ENCODE measurements at places on chromosomes 4 and X.

DNA sequence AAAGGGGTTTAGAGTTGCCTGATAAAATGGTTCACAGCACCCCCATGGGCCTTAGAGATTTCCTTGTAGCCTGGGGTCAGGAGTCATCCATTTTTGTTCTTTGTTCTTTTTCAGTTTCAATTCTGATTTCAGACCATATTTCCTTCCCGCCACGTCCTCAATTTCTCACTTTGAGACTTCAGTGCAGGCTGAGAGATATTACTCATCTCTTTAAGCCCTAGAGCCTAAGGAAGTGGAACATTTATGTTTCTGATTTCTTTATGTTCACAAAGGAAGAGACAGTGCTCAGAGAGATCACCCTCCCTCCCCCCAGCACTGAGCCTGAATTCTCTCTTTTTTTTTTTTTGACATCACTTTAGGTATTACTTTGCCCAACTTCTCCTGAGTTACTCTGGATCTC lies 56.3 kb downstream of the MSN start:
- no peak overlapping the region for H3K4me3 ChIP-seq
- H3K4me1 ChIP-seq = peaks cover 6% of the 10 kb centered on the region
- no peaks in the 10 kb centered on the region for H3K27me3 ChIP-seq
- DNase-seq = no peak

- no peaks in the 10 kb centered on the region for H3K4me1 ChIP-seq
- no peaks in the 10 kb centered on the region for H3K36me3 ChIP-seq
- no peak overlapping the region for H3K27ac ChIP-seq
- peaks cover 2% of the 10 kb centered on the region for H3K27me3 ChIP-seq
- DNase-seq = no peak
- no peak overlapping the region for H3K4me3 ChIP-seq
Measured at GRCh38 chr4:185479507-185479971, 8.0 kb upstream of the CCDC110 start.

GRCh38 chr4:57124145-57124544 lies 14.0 kb upstream of the IGFBP7 start:
- no peak for DNase-seq
- no peak overlapping the region for H3K4me3 ChIP-seq
- H3K27me3 ChIP-seq = no peaks in the 10 kb centered on the region
- H3K4me1 ChIP-seq = no peaks in the 10 kb centered on the region

- no peak for DNase-seq
- H3K4me3 ChIP-seq = no peak overlapping the region
- H3K27ac ChIP-seq = no peak overlapping the region
- no peaks in the 10 kb centered on the region for H3K36me3 ChIP-seq
Measured at GRCh38 chrX:66876776-66877175, 237.9 kb upstream of the EDA2R start.

DNA sequence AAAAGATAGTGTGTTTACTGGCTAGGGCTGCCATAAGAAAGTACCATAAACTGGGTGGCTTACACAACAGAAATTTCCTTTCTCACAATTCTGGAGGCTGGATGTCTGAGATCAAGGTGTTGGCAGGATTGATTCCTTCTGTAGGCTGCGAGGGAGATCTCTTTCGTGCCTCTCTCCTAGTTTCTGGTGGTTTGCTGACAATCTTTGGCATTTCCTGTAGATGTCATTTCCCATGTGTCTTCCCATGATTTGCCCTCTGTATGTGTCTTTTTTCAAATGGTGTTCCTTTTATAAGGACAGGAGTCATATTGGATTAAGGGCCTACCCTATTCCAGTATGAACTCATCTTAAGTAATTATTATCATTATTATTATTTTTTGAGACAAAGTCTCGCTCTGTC lies 27.9 kb upstream of the LCORL start:
- no peaks in the 10 kb centered on the region for H3K4me1 ChIP-seq
- H3K27me3 ChIP-seq = peaks cover 2% of the 10 kb centered on the region
- no peaks in the 10 kb centered on the region for H3K36me3 ChIP-seq
- no peak for DNase-seq
- H3K4me3 ChIP-seq = no peak overlapping the region
- H3K27ac ChIP-seq = no peak overlapping the region

DNA sequence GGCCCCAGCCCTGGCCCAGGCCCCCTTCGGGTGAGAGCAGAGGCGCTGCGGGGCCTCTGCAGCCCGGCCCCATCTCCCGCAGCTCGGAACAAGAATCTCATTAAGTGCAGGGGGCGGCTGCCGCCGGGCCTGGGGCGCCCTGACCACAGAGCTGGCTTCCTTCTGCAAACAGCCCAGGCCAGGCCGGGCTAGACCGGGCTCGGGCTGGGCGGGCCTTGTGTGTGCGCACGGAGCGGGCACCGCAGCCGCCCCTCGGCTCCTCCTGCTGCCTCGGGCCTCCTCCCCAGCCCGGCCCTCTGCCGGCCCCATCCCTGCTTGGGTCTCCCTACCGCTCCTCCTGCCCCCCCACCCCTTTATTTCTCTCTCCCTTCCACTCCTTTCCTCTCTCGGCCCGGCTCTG lies 83.3 kb downstream of the EFNB1 start:
- H3K4me3 ChIP-seq = no peak overlapping the region
- no peaks in the 10 kb centered on the region for H3K36me3 ChIP-seq
- no peak for DNase-seq
- no peak overlapping the region for H3K27ac ChIP-seq

- H3K4me3 ChIP-seq = no peak overlapping the region
- no peaks in the 10 kb centered on the region for H3K4me1 ChIP-seq
- peaks cover 4% of the 10 kb centered on the region for H3K27me3 ChIP-seq
- no peak for DNase-seq
- no peak overlapping the region for H3K27ac ChIP-seq
Measured at GRCh38 chr4:13659341-13660070, 32.0 kb upstream of the BOD1L1 start.

DNA sequence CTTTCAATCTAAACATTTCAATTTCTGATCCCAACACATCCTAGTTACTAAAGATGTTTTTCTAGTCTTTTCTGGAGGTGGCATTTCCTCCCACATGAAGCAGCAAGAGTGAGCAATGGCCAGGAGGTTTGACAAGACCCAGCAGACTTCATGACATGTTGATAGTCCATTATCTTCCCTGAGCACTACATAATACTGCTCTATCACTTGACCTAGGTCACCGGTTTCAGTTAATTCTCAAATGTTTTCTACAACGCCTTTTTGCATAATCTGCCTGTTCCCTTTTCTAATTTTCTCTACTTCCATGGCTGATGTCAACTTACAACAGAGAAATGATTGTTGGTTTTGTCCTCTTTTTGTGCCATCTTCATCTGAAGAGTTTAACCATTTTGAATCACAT lies 62.0 kb upstream of the GPRIN3 start:
- no peaks in the 10 kb centered on the region for H3K27me3 ChIP-seq
- H3K27ac ChIP-seq = no peak overlapping the region
- no peaks in the 10 kb centered on the region for H3K36me3 ChIP-seq
- no peaks in the 10 kb centered on the region for H3K4me1 ChIP-seq
- H3K4me3 ChIP-seq = no peak overlapping the region

DNA sequence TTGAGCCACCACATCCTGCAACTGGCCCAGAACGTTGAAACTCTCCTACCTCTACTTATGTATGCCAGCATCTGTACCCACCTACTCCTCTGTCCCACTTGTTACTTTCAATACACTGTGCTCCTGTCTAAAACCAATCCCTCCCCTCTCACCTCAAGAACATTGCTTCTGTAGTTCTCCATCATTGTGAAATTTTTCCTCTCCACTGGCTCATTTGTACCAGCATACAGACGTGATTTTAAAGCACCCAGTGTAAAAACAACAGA lies 25.5 kb upstream of the USO1 start:
- no peaks in the 10 kb centered on the region for H3K27me3 ChIP-seq
- DNase-seq = no peak
- peaks cover 22% of the 10 kb centered on the region for H3K4me1 ChIP-seq
- no peak overlapping the region for H3K4me3 ChIP-seq
- H3K27ac ChIP-seq = peak overlapping the region; percentile 61

GRCh38 chr4:109921384-109921808 lies 8.7 kb downstream of the EGF start:
- H3K27ac ChIP-seq = no peak overlapping the region
- H3K36me3 ChIP-seq = no peaks in the 10 kb centered on the region
- no peaks in the 10 kb centered on the region for H3K4me1 ChIP-seq
- no peak overlapping the region for H3K4me3 ChIP-seq
- DNase-seq = no peak
- H3K27me3 ChIP-seq = no peaks in the 10 kb centered on the region

GRCh38 chrX:20637351-20637750 lies 370.6 kb upstream of the RPS6KA3 start:
- H3K36me3 ChIP-seq = no peaks in the 10 kb centered on the region
- no peaks in the 10 kb centered on the region for H3K4me1 ChIP-seq
- H3K27ac ChIP-seq = no peak overlapping the region
- no peak for DNase-seq
- no peaks in the 10 kb centered on the region for H3K27me3 ChIP-seq

DNA sequence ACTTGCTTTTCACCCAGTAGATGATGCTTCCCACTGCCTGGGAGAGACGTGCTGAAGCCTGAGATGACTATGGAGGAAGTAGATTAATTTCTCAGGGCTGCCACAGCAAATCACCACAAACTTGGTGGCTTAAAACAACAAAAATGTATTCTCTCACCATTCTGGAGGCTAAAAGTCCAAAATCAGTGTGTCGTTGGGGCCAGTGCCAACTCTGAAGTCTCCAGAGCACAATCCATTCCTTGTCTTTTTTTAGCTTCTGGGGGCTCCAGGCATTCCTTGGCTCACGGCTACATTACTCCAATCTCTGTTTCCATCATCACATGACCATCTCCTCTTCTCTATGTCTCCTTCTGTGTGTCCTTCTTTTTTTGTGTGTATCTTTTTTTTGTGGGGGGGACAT lies 105.8 kb upstream of the C1QTNF7 start:
- no peaks in the 10 kb centered on the region for H3K4me1 ChIP-seq
- no peaks in the 10 kb centered on the region for H3K27me3 ChIP-seq
- no peak overlapping the region for H3K4me3 ChIP-seq
- H3K36me3 ChIP-seq = no peaks in the 10 kb centered on the region
- no peak overlapping the region for H3K27ac ChIP-seq
- DNase-seq = no peak

- no peaks in the 10 kb centered on the region for H3K4me1 ChIP-seq
- no peak overlapping the region for H3K27ac ChIP-seq
- no peaks in the 10 kb centered on the region for H3K27me3 ChIP-seq
- DNase-seq = no peak
Measured at GRCh38 chrX:57232658-57233360, 53.7 kb upstream of the FAAH2 start.

- H3K36me3 ChIP-seq = peaks cover 13% of the 10 kb centered on the region
- peaks cover 44% of the 10 kb centered on the region for H3K4me1 ChIP-seq
- H3K27me3 ChIP-seq = no peaks in the 10 kb centered on the region
- no peak for DNase-seq
Measured at GRCh38 chr4:102614801-102615200, 113.6 kb downstream of the NFKB1 start.

DNA sequence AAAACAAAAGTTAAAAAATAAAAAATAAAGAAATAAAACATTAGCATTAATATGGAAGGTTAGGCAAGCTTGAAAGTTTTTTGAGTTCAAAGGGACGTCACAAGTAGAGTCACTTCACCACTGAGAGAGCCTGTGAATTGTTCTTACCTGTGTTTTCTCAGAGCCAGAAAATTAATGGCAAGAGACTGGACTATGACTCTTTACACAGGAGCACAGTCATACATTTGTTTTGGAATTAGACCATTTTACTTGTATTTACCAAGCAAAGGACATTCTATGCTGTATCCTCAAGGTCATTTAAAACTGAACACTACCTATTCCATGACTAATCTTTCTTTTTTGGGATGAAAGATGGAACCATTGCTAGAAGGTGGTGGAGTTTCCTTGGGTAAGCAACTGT lies 346.1 kb downstream of the FAM47B start:
- no peaks in the 10 kb centered on the region for H3K27me3 ChIP-seq
- no peak for DNase-seq

- no peak overlapping the region for H3K4me3 ChIP-seq
- no peak for DNase-seq
- H3K27ac ChIP-seq = no peak overlapping the region
- H3K4me1 ChIP-seq = no peaks in the 10 kb centered on the region
Measured at GRCh38 chr4:177012918-177013545, 220.3 kb upstream of the VEGFC start.

GRCh38 chr4:108811486-108811885 lies 48.6 kb upstream of the ETNPPL start:
- H3K27ac ChIP-seq = no peak overlapping the region
- H3K27me3 ChIP-seq = no peaks in the 10 kb centered on the region
- H3K4me3 ChIP-seq = no peak overlapping the region
- no peak for DNase-seq
- H3K4me1 ChIP-seq = no peaks in the 10 kb centered on the region
- no peaks in the 10 kb centered on the region for H3K36me3 ChIP-seq

DNA sequence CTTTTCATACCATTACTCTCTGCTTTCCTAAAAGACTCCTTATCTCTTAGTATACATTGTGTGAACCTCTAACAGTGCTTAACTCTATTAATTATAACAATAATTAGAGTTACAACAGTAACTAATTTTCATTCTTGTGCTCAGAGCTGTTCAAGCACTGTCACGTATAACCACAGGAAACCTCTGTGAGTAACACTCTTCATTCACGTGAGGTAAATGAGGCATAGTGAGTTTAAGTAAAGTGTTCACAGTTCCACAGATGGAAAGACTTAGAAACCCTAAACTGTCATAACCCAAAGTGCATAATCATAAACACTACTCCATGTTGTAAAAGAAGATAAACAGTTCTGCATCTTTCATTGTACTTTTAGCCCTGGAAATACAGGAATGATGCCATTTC lies 222.4 kb downstream of the CCSER1 start:
- H3K4me1 ChIP-seq = no peaks in the 10 kb centered on the region
- H3K27me3 ChIP-seq = no peaks in the 10 kb centered on the region
- H3K36me3 ChIP-seq = no peaks in the 10 kb centered on the region
- H3K4me3 ChIP-seq = no peak overlapping the region
- DNase-seq = no peak

GRCh38 chr4:112099701-112100297 lies 45.5 kb upstream of the FAM241A start:
- no peaks in the 10 kb centered on the region for H3K36me3 ChIP-seq
- peak; percentile 52 for DNase-seq
- H3K27me3 ChIP-seq = no peaks in the 10 kb centered on the region
- no peak overlapping the region for H3K4me3 ChIP-seq

DNA sequence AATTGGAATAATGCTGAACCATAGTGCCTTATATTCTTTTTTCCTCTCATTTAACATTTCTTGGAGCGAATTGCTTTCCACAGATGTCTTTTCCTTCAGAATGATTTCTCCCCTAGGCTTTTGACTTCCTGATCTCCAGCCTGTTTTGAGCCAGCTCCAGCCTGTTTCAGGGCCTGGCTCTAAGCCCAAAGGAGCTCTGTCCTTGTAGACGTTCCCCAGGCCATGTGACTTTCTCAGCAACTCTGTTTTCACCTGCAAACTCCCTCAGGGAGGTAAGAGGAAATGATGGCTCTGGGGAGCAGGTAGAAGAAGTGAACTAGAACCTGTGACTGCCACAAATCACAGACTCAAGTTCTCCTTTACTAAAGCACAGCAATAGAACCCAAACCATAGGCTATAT lies 89.1 kb downstream of the AKAP4 start:
- H3K27me3 ChIP-seq = no peaks in the 10 kb centered on the region
- no peak overlapping the region for H3K27ac ChIP-seq
- H3K36me3 ChIP-seq = no peaks in the 10 kb centered on the region

GRCh38 chr4:72860766-72861165 lies 208.8 kb downstream of the COX18 start:
- DNase-seq = no peak
- H3K27me3 ChIP-seq = no peaks in the 10 kb centered on the region
- H3K4me1 ChIP-seq = no peaks in the 10 kb centered on the region
- H3K27ac ChIP-seq = no peak overlapping the region
- no peaks in the 10 kb centered on the region for H3K36me3 ChIP-seq
- H3K4me3 ChIP-seq = no peak overlapping the region

GRCh38 chr4:173243321-173243720 lies 74.7 kb downstream of the GALNT7 start:
- H3K4me3 ChIP-seq = no peak overlapping the region
- no peaks in the 10 kb centered on the region for H3K27me3 ChIP-seq
- no peak overlapping the region for H3K27ac ChIP-seq
- peaks cover 6% of the 10 kb centered on the region for H3K36me3 ChIP-seq
- peaks cover 42% of the 10 kb centered on the region for H3K4me1 ChIP-seq

Data from thymus (tissue), 14 donors.